ENCODE measurements at places on chromosomes 12 and 14.
A peak's percentile ranks its signal among the peaks of the same experiment; 100 is the strongest.

- DNase-seq, result peak; percentile 89
Observed at GRCh38 chr12:3483089-3483488, 7.9 kb upstream of the PRMT8 start.

- no peak for DNase-seq
Observed at GRCh38 chr12:31233061-31233730, 92.8 kb downstream of the SINHCAF start.

GRCh38 chr14:69917287-69917686 is 38.1 kb downstream of the SMOC1 start:
- DNase-seq, result no peak

- DNase-seq, result no peak
Observed at GRCh38 chr12:90333939-90334338, 621.0 kb downstream of the CCER1 start.

- DNase-seq, result no peak
Observed at GRCh38 chr12:4086481-4086880, 187.1 kb upstream of the CCND2 start.

GRCh38 chr12:109020796-109021380 is at the start of gene SVOP:
Gene SVOP, minus strand, starts transcription at chr12:109021068. Its CDS starts 200 bp downstream, at chr12:109020868.
- peak; percentile 74 for DNase-seq

DNA sequence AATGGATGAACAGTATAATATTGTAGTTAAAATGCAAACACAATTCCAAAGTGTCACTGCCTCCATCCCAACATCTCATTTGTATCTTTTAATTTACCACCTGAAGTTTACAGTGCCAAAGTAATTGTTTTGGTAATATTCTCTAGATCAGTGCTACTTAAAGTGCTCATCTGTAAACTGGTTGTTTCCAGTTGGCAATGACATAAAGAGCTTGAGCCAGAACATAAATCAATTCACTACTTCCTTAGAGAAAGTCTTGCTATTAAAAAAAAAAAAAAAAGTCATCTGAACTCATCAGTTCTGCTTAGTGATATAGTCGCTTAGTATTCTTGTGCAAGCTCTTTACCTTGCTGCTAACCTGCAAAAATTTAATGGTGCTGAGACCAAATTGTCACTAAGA is 16.4 kb downstream of the PLCZ1 start:
- DNase-seq, result no peak

DNA sequence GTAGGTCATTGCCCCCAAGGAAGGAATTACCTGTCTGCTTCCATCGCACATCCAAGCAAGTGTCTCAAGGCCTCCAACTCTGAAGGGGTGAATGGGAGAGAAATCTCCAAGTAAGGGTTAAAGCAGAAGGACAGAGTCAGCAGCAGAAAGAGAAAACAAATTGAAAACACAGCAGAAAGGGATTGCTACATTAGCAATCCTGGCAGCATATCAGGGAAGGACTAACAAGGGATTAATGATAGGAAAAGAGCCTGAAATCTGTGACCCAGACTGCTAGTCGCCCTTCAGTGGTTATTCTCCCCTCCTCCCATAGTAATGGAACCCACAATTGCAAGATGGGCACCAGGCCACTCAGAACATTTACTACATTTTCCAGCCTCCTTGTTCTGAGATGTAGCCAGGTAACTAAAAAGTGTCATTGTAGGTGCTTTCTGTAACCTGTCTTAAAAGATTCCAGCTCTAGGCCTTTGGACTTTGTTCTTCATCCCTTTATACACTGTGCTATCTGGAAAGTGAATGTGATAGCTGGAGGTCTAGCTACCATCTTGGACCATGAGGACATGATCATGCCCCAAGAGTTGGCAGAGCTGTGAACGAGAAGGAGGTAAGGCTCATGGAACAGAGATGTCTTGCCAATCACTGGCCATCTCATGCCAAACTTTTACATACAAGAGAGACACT is 36.0 kb downstream of the MAP3K9 start:
- DNase-seq, result no peak

GRCh38 chr14:37197421-37198272 is at the start of gene MIPOL1:
Gene MIPOL1, plus strand, starts transcription at chr14:37197937. Its CDS starts 49,952 bp downstream, at chr14:37247889.
- peak; percentile 28 for DNase-seq

DNA sequence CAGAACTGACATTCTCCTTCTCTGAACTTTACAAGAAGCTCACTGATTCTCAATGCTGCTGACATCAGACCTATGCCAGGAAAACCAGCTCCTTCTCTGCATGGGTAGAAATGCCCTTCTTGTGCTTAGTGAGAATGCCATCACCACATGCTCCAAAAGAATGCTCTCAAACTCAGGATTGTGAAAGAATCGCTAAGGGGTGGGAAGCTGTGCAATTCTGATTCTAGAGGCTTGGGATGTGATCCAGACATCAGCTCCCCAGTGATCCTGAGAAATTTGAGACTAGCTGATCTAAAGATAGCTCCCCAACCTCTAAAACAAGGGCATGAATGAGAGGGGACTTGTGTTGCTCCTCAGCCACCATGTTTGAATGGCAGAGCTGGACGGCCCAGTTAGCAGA is 113.2 kb downstream of the DPF3 start:
- DNase-seq, result no peak

GRCh38 chr12:88334271-88334670 is 192.2 kb downstream of the TMTC3 start:
- DNase-seq, result no peak

DNA sequence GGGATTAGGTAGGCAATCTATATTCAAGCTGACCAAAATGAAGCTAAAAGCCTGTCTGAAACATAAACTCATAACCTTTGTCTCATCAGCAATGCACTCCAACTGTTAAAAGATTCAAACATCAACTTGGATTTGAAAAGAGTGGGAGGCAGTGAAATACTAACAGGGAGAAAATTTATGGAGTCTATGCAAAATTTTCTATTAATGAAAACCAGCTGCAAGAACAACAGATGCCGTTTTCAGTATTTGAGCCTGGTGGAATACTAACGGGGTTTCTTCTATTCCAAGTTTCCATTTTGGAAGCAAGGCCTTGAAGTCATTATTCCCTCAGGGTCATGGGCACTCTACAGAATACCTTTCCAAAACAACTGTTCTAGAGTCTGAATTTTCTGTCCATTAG is 88.3 kb downstream of the LRP6 start:
- DNase-seq, result no peak

- DNase-seq, result no peak
Observed at GRCh38 chr12:24760606-24761378, 188.1 kb downstream of the BCAT1 start.

DNA sequence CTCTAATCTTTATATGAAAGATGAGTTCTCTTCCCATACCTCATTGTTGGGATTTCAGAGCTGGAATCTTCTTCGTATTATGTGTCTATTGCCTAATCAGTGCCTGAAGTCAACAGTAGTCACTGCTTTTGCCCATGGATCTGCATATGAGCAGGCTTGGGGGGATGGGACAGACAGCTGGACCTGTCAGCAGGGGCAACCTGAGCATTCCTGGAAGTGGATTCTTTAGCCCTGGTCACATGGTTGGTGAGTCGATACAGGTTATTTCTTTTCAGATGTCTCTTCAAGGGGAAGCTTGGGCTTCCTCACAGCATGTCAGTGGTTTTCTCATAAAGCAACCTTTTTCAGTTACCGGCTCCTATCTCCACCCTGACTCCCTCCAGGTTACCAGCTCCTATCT is 97.3 kb upstream of the RBM19 start:
- DNase-seq, result no peak

GRCh38 chr12:49352351-49352750 is 5.7 kb downstream of the DNAJC22 start:
- no peak for DNase-seq

- DNase-seq, result no peak
Observed at GRCh38 chr12:46493150-46493833, 120.7 kb upstream of the SLC38A2 start.

DNA sequence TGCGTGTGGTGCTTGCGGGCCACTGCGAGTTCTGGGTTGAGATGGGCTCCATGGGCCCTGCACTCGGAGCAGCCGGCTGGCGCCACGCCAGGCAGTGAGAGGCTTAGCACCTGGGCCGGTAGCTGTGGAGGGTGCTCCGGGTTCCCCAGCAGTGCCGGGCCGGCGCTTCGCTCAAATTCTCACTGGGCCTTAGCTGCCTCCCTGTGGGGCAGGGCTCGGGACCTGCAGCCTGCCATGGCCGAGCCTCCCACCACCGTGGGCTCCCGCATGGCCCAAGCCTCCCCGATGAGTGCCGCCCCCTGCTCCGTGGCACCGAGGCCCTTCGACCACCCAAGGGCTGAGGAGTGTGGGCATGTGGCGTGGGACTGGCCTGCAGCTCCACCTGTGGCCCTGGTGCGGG is 375.7 kb downstream of the NELL2 start:
- DNase-seq, result no peak

DNA sequence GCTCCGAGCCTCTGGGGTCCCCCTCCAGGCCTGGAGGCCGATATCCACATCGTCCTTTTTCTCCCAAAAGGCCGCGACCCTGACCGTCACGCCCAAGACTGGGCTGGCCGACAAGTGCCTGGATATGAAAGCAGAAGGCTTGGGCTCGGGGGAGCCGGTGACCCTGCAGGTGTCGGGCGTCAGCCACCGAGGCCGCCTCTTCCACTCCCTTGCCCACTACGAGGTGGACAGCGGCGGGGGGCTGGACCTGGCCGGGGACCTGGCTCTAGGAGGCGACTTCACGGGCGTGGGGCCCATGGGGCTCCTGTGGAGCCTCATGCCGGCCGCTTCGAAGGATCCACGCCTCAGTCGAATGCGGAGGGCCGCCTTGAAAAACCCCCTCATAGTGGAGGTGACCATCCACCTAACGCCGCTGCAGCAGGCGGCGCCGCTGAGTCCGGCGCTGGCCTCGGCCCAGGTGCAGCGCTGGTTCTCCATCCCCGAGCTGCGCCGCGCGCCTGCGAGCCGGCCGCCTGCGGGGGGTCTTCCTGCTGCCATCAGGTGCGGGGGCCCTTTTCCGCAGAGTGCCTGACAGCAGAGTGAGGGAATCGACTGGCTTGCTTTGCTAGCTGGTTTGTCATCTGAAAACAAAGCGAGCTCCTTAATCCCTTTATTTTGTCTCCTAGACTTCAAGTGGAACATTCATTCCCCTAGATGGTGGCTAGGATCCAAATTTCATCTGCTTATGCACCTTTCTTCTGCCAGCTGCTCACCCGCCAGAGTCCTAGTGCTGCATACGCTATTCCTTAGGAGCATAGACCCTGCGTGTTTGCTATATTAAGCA is 10.6 kb upstream of the DNAL1 start:
- DNase-seq, result no peak

DNA sequence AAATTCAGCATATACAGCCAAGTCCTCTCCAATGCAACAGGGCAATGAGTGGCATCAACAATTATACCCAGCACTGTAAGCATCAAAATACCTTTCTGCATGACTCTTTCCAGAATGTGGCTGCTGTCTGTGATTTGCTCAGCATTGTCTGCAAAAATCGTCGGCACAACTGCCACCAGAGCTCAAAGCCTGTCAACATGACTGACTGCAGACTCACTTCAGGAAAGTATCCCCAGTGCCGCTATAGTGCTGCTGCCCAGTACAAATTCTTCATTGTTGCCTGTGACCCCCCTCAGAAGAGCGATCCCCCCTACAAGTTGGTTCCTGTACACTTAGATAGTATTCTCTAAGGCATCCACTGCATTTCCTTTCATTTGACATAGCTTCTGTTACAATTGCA is 735 bp downstream of the RNASE6 start:
- DNase-seq, result no peak

GRCh38 chr14:96821501-96821900 is 24.3 kb downstream of the VRK1 start:
- no peak for DNase-seq

DNA sequence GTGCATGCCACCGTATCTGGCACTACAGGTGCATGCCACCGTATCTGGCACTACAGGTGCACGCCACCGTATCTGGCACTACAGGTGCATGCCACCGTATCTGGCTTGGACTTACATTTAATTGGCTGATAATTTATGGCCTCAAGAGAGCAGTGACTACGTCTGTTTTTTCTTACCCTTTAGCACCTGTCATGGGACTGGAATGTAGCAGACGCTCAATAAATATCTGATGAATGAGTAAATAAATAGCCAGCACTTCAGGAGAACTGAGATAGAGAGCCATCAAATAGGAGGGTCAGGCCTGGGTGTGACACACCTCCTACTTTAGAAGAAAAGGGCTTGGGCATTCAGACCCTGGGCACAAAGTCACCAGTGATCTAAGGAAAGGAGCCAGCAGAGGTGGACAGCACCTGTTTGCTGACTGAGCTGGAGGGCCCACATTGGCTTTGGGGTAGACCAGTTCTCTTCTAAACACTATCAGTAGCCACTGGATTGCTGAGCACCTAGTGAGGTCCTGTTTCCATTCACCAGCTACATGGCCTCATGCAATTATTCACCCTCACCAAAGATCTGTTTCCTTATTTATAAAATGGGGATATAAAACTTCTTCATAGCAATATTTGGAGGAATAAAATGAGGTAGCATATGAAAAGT is 50.1 kb downstream of the RFX4 start:
- no peak for DNase-seq

- no peak for DNase-seq
Observed at GRCh38 chr14:23712287-23712686, 76.1 kb downstream of the DHRS2 start.

DNA sequence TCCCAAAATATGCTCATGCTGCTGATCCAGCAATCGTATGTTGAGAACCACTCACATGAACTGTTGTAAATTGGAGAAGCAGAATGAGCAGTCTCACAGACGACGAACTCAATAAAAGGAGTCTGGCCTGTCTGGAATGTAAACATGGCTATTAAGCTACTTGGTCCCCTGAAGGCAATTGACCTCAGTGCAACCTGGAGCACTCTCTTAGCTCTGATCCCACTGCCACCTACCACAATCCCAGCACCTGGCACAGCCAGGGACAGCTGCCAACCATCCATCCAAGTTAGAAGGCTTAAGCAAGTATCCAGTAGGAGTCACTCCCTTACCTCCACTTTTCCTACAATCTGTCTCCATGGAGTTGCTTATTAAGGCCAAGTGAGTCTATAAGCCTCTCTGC is 406.9 kb upstream of the CLEC14A start:
- no peak for DNase-seq

DNA sequence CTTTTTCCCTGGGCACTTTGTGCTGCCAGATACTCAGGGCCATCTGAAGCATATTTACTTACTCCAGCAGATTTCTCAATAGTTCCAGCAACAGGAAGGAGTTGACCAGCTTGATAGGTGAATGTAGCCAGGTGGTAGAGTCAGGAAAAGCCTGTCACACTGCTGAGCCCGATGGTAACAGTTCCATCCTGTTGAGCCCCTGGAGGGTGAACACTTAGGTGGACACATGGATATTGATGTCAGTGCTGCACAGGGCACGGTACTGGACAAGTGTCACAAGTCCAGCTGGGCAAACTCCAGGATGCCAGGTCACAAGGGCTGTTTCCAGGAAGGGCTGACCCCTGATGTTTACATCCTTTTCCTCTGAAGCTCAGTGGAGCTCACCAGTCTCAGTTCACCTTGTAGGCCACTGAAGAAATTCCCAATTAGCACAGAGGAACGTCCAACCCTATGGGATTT is 2.3 kb upstream of the SMOC1 start:
- no peak for DNase-seq
